ENCODE measurements at places on chromosomes 7 and 10. TPM values are rescaled to one million over a fixed set of nuclear protein-coding genes. Genes with fewer than 3 reads are reported as not detected.

The NPC1L1 gene
- not detected for total RNA-seq

The CYP26C1 gene
- total RNA-seq: 0.09 TPM

The OR2A1 gene
- 0.27 TPM for total RNA-seq

The UCN3 gene
- not detected for total RNA-seq

The TMEM184A gene
- not detected for total RNA-seq

The WASHC2C gene
- total RNA-seq: 26.7 TPM

The AVL9 gene
- 26.9 TPM for total RNA-seq

The ZC3HAV1L gene
- 36.6 TPM for total RNA-seq

The PARP12 gene
- total RNA-seq: 14.0 TPM

The POR gene
- 40.7 TPM for total RNA-seq

The CDNF gene
- 1.2 TPM for total RNA-seq

The RAPGEF5 gene
- 4.2 TPM for total RNA-seq

The CDHR1 gene
- not detected for total RNA-seq

The GUSB gene
- 25.9 TPM for total RNA-seq

The TACC2 gene
- 9.2 TPM for total RNA-seq

The PLXNA4 gene
- 3.0 TPM for total RNA-seq

The ATRNL1 gene
- total RNA-seq: 7.3 TPM

The SHH gene
- total RNA-seq: not detected

The MMD2 gene
- total RNA-seq: not detected

The SPDYE5 gene
- not detected for total RNA-seq

The OR13A1 gene
- total RNA-seq: not detected

The KAZALD1 gene
- 71.5 TPM for total RNA-seq

The SH2D4B gene
- total RNA-seq: not detected

The SCART1 gene
- total RNA-seq: 1.6 TPM

The PTPN12 gene
- total RNA-seq: 54.0 TPM

The CFAP70 gene
- 1.4 TPM for total RNA-seq

The PDCD11 gene
- total RNA-seq: 38.4 TPM

The PNLIPRP3 gene
- total RNA-seq: not detected

The SYCE1 gene
- total RNA-seq: 0.09 TPM

The FAM180A gene
- total RNA-seq: 2.5 TPM

The SPOCK2 gene
- 0.36 TPM for total RNA-seq

The TMEM26 gene
- total RNA-seq: 5.7 TPM

The TMEM196 gene
- not detected for total RNA-seq

The NKX6-2 gene
- not detected for total RNA-seq

The ELAPOR2 gene
- 14.7 TPM for total RNA-seq

The ADAM22 gene
- 2.4 TPM for total RNA-seq

The ACBD7 gene
- 0.99 TPM for total RNA-seq

The GLI3 gene
- 7.0 TPM for total RNA-seq

The DKK1 gene
- 123 TPM for total RNA-seq

The ENO4 gene
- total RNA-seq: 1.4 TPM

The MARVELD1 gene
- 34.9 TPM for total RNA-seq

The SFRP5 gene
- not detected for total RNA-seq

The XRCC2 gene
- total RNA-seq: 1.1 TPM

The TBX20 gene
- total RNA-seq: 6.4 TPM

The CRHR2 gene
- total RNA-seq: not detected

The ZNF12 gene
- total RNA-seq: 16.9 TPM

The LRRD1 gene
- total RNA-seq: 0.41 TPM

The GRID2IP gene
- total RNA-seq: not detected

The SOSTDC1 gene
- not detected for total RNA-seq

The TEX36 gene
- total RNA-seq: 2.1 TPM

All from fibroblast of the aortic adventitia (primary cell).